NCI-H460 (cell line): ENCODE measurements at places on chromosomes 4 and X.

DNA sequence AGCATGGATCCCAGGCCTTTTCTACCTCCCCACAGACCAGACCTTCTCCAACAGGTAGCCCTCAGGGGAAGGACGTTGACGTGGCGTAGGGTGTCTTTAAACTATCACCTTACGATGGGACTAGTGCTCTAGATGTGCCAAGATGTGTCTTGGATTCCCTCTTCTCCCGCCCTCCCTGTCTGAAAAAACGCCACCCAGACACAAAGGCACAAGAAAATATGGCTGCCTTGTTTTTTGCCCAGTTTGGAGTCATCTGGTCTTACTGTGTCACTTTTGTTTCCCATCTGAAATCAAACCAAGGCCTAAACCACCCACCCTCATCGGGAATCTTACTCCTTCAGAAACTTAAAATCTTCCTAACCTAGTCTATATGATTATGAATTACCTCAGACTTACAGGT is 235.4 kb downstream of the OR13H1 start:
- DNase-seq = no peak

GRCh38 chr4:133095591-133095990 is 53.5 kb upstream of the PCDH10 start:
- no peak for DNase-seq

- no peak for DNase-seq
Measured at GRCh38 chrX:29691044-29691443, 524.3 kb upstream of the MAGEB2 start.

GRCh38 chr4:114019969-114020358 is 40.5 kb upstream of the ARSJ start:
- no peak for DNase-seq

DNA sequence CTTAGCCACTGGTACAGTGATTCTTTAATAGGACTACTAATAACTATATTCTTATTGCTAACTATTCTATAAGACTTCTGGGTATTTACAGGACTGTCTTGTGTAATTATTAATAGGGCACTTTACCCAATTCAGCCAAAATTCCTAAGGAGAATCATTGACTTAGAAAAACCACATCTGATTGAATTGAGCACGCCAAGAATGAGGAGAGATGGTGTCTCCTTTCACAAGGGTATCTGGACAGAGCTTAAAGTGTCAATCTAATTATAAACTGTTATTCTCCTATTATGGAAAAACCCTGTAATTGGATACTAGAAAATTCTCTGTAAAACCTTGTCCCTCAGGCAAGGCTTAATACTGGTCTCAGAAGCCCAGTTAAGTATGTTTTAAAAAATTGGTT is 111.1 kb upstream of the TLL1 start:
- DNase-seq = no peak
